ENCODE measurements at places on chromosomes 4 and X. TPM values are rescaled to one million over a fixed set of nuclear protein-coding genes. Genes with fewer than 3 reads are reported as not detected.

DNA sequence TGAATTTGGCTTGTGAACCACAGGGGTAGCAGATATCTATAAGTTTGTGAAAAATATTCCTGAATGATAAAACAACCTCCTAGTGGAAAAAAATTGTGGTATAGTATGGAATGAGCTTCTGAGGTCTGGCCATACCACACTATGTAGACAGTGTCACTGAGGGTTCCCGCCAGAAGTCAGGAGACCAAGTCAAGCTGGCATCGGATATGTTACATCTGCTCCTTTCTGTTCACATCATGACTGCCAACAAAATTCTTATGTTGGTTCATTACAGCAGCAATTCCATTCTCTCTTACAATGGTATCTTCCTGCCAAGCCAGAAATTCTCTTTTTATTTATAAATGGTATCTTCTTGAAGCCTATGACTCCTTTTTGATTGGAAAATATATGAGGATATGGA, 273.0 kb downstream of the PPP3CA start:
- no peak overlapping the region for H3K27ac ChIP-seq
- H3K4me1 ChIP-seq = no peaks in the 10 kb centered on the region
- H3K4me3 ChIP-seq = no peak overlapping the region
- no peaks in the 10 kb centered on the region for H3K36me3 ChIP-seq
- H3K27me3 ChIP-seq = no peaks in the 10 kb centered on the region
- no peak for DNase-seq

GRCh38 chrX:103685396-103685795, 1.1 kb downstream of the MORF4L2 start:
- no peaks in the 10 kb centered on the region for H3K27me3 ChIP-seq
- H3K27ac ChIP-seq = peak overlapping the region; percentile 87
- H3K36me3 ChIP-seq = peaks cover 47% of the 10 kb centered on the region

DNA sequence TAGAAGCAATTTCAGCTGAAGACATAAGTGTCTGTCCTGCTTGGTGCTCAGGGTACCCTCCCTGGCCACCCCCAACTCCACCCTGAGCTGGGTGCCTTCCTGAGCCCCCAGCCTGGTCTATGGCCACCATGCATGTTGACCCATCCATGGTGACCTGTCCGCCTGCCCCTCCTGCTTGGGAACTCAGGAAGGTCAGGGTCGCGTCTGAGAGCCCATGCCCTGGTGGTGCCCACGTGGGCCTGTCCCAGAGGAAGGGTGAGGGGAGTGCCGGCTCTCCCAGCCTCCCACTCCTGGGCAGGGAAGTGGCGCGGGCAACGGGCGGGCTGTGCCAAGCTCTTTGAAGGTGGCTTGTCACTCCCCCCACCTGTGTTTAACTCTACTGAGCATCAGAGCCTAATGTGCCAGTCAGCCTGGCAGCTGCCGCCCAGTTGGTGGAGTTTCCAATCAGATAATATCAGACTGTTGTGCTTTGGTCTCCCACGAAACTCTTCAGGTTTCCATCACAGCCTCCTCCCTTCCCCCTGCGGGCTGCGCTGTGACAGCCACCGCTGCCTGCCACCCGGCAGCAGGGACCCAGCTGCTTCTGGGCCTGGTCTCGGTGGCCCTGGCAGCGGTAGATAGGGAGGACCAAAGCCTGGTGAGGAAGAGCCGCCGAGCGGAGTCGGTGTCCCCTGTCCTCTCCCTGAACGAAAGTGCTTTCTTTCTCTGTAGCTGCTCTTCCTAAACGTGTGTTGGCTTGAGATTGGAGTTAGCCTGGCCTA, 4.8 kb downstream of the SH3BP2 start:
- DNase-seq = peak; percentile 52
- H3K4me1 ChIP-seq = peaks cover 42% of the 10 kb centered on the region
- peak overlapping the region; percentile 9 for H3K27ac ChIP-seq
- H3K36me3 ChIP-seq = no peaks in the 10 kb centered on the region

- DNase-seq = no peak
- no peaks in the 10 kb centered on the region for H3K4me1 ChIP-seq
- no peak overlapping the region for H3K27ac ChIP-seq
- H3K36me3 ChIP-seq = no peaks in the 10 kb centered on the region
- H3K27me3 ChIP-seq = no peaks in the 10 kb centered on the region
These were observed 152.7 kb downstream of the RELL1 start for GRCh38 chr4:37533286-37534033.

DNA sequence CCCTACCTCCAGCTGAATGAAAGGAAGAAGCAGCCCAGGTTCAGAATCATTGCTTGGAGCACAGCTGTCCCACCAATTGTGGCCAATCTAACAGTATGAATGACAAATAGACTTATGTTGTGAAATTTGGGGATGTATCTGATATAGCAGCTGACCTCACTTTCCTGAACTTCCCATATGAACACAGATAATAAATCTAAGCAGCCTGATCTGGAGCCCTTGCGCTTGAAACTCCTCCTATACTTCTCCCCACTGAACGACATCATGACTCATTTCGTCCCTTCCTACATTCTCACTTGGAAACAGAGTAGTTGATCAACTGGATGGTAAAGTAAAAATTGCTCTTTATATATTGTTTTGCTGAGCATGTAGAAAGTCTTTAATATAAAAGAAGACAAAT, 24.2 kb upstream of the AMELX start:
- no peak for DNase-seq
- no peaks in the 10 kb centered on the region for H3K4me1 ChIP-seq
- H3K27me3 ChIP-seq = no peaks in the 10 kb centered on the region
- no peak overlapping the region for H3K27ac ChIP-seq

- H3K27me3 ChIP-seq = no peaks in the 10 kb centered on the region
- peak overlapping the region; percentile 17 for H3K27ac ChIP-seq
- H3K4me1 ChIP-seq = peaks cover 8% of the 10 kb centered on the region
- DNase-seq = no peak
- H3K4me3 ChIP-seq = no peak overlapping the region
These were observed 63.4 kb downstream of the SMAD1 start for GRCh38 chr4:145545031-145545430.

DNA sequence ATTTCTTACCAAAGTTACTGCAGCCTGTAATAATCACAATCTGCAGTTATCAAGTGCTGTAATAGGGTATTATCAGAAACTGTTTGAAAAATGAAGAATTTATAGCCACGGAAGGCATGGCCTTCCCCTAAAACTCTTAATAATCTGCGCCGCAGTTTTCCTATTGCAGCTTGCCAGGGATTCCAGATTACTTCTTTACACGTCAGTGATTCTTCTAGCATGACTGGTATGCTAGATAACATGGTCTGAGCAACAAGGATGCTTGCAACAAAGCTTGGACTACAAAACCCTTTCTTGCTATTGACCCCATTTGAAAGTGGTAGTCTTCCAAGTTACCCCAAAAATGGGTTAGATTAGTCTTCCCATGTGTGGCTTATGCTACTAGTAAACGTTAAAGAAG, 47.2 kb upstream of the GK2 start:
- no peaks in the 10 kb centered on the region for H3K4me1 ChIP-seq
- DNase-seq = no peak
- H3K4me3 ChIP-seq = no peak overlapping the region
- H3K27ac ChIP-seq = no peak overlapping the region
- no peaks in the 10 kb centered on the region for H3K36me3 ChIP-seq

- peak; percentile 75 for DNase-seq
- no peaks in the 10 kb centered on the region for H3K36me3 ChIP-seq
- H3K27me3 ChIP-seq = no peaks in the 10 kb centered on the region
- H3K27ac ChIP-seq = peak overlapping the region; percentile 76
- H3K4me3 ChIP-seq = no peak overlapping the region
These were observed 46.4 kb downstream of the KDR start for GRCh38 chr4:55078987-55079386.

DNA sequence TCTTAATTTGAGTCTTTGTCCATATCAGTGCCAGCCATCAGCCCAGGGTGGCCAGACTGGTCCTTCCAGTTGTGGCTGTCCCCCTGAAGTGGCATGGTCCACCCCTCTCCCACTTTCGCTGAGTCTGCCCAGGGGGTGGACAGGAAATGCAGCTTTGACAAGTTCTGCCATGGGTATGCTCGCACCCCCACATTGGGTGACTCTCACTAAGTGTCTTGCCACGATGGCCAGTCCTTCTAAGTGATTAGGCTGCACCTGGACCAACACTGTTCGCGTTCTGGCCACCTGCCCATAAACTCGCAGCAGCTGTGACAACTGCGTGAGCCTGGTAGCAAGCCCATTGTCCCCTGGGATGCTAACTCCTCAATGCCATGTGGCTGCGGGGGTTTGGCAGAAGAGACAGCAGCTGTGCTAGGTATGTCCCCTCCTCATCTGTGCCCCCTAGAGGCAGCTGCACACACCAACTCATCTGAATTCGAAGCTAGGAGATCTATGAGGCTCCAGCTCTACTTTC, 10.0 kb upstream of the LNX1 start:
- no peaks in the 10 kb centered on the region for H3K4me1 ChIP-seq
- peak; percentile 62 for DNase-seq
- no peaks in the 10 kb centered on the region for H3K36me3 ChIP-seq
- H3K27ac ChIP-seq = no peak overlapping the region

NKX3-2 gene
- not detected for total RNA-seq

AWAT2 gene
- not detected for total RNA-seq

UGT8 gene
- not detected for total RNA-seq

SHOX gene
- total RNA-seq = not detected

SHROOM3 gene
- 0.02 TPM for total RNA-seq

CYBB gene
- total RNA-seq = 10.0 TPM

ASB12 gene
- total RNA-seq = 26.9 TPM

AFAP1 gene
- total RNA-seq = 3.9 TPM

P2RY8 gene
- 1.6 TPM for total RNA-seq
